ENCODE measurements at places on chromosomes 1 and 21.

DNA sequence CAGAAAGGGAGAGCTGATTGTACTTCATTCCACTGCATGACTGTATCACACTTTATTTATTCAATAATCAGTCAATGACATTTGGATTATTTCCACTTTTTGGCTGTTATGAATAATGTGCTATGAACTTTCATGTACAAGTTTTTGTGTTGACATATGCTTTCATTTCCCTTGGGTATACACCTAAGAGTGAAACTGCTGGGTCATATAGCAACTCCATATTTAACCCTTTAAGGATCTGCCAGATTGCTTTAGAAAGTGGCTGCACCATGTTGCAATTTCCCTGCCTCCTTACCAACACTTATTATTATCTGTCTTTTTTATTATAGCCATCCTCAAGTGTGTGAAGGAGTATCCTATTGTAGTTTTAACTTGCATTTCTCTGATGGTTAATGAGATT, 108.8 kb upstream of the KCNK1 start:
- no peak for DNase-seq

DNA sequence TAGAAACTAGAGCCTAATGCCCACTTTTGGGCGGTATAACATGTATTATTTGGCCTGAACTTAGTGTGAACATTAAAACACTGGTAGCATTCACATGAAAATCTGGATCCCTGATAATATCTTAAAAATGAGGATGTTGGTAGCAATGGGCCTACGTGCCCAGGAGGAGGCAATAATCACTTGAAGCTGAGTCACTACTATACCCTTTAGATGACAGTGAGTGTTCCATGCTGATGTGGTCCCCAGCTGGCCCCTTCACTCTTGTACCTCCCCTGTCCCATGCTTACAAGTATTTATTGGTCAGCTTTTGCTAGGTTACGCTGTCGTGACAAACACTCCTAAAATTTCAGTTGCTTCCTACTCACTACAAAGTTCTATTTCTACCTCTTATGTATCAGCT, 23.0 kb upstream of the POU2F1 start:
- DNase-seq = no peak

- no peak for DNase-seq
Measured at GRCh38 chr1:107195476-107195875, 54.6 kb downstream of the NTNG1 start.

GRCh38 chr1:156140879-156141707, 12.3 kb upstream of the SEMA4A start:
- no peak for DNase-seq

GRCh38 chr1:199463521-199464127, 563.9 kb upstream of the NR5A2 start:
- peak; percentile 1 for DNase-seq

DNA sequence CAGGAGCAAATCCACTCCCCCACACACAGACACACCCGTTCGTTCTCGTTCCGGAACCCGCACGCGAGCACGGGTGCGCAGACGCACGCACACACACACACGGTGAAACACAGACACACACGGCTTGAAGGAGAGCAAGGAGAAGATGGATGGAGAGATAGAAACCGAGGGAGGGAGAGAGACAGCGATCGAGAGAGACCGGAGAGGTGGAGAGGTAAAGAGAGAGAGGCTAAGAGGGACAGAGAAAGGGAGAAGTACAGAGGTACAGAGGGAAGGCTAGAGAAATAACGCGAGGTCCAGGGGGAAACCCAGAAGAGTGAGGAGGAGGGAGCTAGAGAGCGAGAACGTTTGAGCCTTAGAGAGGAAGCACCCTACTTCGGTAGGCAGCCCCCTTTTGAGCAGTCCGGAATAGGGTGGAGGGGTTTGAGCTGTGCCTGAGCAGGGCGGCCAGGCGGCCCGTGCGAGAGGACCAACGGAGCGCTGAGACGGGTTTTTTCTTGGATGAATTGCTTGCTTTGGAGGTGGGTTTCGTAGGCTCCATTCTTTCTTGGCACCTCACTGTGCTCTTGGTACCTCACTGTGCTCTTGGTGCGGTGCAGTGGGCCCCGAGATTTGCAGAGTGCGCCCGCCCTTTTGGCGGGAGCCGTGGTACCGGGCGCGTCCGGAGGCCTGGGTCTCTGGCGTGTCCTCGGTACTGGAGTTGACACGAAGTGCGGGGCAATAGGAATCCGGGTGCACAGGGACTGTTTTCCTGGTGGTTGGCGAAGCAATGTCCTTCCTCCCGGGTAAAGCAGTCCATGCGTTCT, 88.4 kb upstream of the RHOU start:
- no peak for DNase-seq

DNA sequence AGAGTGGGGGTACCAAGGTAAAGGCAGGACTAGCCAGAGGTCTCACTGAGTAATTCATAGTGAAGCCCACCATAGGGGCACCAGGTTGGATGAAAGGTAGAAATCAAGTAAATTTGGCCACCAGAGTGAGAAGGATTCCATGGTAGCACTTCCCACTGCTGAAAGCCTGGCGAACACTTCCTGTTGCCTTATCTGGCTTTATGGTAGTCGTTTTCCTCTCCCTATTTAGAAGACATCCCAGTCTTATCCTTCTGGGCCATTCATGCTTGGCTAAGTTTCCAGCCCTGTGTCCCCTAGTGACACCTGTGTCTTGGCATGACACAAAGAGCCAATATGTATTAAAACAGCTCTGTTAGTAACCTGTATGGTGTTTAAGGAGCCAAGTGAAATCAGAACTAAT, 74.3 kb upstream of the SIPA1L2 start:
- DNase-seq = peak; percentile 18

- DNase-seq = peak; percentile 78
Measured at GRCh38 chr1:118504221-118504644, 319.2 kb upstream of the SPAG17 start.

- DNase-seq = peak; percentile 24
Measured at GRCh38 chr1:22557341-22557950, 5.8 kb upstream of the EPHA8 start.

GRCh38 chr1:15740924-15741850, 1.1 kb upstream of the TMEM82 start:
- DNase-seq = peak; percentile 74

- DNase-seq = no peak
Measured at GRCh38 chr1:233337505-233337904, 10.0 kb downstream of the MAP3K21 start.

DNA sequence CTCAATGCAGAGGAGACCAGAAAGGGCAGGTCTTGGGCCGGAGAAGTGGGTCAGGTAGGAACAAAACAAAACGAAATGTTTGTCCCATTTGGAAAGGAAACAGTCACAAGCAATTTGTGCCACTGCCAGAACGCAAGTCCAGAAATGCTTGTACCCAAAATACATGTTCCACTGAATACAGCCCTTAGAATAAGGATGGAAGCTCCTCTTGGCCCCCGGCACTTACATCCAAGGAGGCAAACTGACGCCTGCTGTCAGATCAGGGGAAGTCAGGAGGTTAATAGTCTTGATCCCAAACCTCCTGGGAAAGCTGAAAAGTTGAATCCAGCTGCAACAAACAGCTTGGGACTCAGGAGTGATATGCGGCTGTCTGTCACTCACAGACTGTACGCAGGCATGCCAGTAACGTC, 75.9 kb upstream of the GALNT2 start:
- DNase-seq = no peak

- DNase-seq = no peak
Measured at GRCh38 chr21:42692688-42693087, 39.3 kb downstream of the PDE9A start.

- DNase-seq = no peak
Measured at GRCh38 chr1:185857442-185857841, 123.3 kb downstream of the HMCN1 start.

GRCh38 chr1:81006502-81006901, 794.2 kb upstream of the ADGRL2 start:
- no peak for DNase-seq

DNA sequence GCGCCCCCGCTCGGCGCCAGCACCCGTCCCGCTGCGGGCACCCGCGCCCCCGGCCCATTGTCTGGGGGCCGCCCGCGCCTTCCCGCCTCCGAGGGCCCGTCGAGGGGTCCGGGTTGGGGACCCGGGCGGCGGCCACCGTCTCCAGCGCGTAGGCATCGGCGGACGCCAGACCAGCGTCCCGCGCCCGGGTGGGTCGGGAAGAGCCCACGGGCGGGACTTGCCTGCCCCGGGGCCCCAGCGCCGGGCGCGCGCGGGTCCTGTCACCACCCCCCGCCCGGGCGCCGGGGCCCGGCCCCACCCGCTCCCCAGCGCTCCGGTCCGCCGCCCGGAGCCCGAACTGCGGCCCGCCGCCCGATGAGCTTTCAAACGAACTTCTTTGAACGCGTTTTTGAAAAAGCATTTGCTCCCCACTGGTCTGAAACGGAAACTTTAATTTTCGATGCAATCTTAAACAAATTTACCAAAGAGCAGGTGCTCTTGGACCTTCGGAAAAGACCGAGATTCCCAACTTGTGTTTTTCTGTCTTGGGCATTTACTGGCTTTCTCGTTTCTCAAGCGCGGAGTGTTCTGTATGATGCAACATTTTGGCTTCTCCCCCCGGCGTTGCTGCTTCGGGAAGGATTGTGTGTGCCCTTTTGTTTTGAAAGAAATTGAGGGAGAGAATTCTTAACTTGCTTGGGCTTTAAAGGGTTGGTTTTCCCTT, 615 bp downstream of the CLIC4 start:
- no peak for DNase-seq

- peak; percentile 66 for DNase-seq
Measured at GRCh38 chr1:42179900-42180329, 15.4 kb upstream of the GUCA2A start.

GRCh38 chr21:40847951-40848350, 993 bp upstream of the DSCAM start:
- DNase-seq = no peak

DNA sequence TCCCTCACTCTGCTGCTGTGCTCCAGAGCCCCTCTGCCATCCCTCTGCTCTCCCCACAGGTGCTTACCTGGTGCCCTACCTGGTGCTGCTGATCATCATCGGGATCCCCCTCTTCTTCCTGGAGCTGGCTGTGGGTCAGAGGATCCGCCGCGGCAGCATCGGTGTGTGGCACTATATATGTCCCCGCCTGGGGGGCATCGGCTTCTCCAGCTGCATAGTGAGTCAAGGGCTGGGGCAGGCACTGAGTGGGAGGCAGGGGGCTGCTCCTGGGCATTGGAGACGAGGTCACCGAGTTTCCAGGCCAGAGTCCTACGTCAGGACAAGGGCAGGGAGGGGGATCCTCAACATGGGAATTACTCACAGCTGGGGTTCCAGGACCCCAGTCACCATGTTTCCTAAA, 21.7 kb downstream of the SLC6A17 start:
- DNase-seq = no peak

GRCh38 chr1:185850366-185850765, 116.2 kb downstream of the HMCN1 start:
- DNase-seq = no peak

DNA sequence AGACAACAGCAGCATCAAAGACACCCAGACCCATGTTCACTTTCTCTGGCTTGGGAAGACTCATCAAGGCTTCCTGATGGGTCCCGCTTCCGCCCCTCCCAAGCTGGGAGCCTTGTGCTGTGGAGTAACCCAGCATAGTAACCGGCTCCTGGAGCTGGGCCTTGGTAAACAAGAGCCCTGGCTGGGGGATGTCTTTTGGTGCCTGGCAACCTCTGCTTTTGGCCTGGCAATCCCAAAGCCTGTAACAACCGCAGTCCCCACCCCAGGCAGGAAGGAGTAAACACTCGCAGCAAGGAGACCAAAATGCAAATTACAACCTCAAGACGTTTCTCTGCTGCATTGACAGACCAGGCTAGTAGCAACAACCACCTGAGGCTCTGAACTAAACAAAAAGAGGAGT, 16.9 kb upstream of the THRAP3 start:
- DNase-seq = peak; percentile 77

- no peak for DNase-seq
Measured at GRCh38 chr1:228399531-228400236, 7.0 kb downstream of the TRIM11 start.

DNA sequence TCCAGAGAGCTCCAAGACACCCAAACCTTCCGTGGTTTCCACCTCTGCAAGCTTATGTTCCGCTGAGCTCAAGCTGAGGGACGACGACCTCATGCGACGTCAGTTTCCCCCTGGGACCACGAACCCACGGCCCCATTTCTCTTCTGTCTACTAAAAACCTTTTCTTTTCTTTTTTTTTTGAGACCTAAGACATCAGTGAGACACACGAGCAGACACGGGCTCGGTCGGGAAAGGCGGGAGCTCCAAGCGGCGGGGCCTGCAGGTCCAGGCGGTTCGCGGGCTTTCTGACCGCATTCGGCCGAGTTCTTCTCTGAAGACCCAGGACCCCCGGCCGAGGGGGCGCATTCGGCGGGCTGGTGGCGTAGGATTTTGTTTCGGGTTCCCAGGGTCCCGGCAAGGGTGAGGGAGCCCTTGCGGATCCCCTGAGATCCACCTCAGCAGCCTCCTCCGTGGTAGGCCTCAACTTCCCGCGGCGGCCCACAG, 402 bp downstream of the C21orf58 start:
- DNase-seq = no peak

DNA sequence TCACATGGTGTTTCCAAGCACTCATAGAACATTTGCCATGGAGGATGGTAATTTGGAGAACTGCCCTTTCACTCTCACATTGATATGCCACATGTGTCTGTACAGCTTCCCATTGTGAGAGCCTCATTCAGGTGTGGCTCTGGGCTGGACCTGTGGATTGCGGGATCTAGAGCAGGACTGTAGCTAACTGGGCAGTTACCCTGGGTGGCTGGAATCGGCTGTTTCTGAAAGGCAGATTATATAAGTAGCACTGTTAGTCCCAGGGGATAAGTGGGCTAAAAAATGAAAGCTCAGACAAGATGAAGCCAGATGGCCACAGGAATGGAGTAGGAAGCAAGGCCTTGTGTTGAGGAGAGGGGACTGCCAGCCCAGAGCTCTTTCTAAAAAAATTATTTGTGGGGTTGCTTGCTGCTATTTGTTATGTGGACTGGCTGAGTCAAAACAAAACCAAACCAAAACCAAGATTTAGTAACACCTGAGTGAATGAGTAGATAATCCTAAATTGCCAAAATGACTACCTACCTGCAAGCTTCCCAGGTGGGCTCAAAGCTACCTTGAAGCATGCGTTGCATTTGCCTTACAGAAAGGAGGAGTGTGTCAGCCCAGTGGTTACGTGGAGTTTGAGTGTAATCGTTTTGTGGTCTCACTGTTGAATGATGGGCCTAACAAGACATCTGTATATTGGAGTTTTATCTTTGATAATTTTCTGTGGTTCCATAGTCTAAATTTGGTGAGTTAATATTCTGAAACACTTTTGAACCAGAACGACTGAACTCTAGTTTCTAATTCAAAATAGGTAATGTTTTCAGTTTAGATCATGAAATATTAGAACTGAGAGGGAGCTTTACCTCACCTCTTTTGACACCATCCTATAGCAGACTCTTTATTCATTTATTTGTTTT, 58.0 kb downstream of the SDCCAG8 start:
- DNase-seq = no peak

DNA sequence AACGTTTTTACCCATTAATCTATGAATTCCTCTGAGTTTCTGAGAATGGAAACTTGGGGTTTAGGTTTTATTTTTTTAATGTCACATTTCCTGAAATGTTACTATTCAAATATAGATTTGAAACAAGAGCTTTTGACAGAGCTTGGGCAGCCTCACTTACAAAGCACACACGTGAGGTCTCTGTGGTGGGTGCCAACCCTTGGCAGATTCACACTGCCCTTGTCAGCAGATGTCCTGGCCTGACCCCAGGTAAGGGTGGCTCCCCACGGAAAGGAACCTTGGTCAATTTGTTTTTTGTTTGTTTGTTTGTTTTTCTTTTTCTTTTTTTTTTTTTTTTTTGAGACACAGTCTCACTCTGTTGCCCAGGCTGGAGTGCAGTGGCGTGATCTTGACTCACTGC, 53.5 kb downstream of the FAAP20 start:
- no peak for DNase-seq

Data from NCI-H2029 (cell line).